D721Med (cell line): ENCODE measurements at places on chromosomes 1 and 21.

DNA sequence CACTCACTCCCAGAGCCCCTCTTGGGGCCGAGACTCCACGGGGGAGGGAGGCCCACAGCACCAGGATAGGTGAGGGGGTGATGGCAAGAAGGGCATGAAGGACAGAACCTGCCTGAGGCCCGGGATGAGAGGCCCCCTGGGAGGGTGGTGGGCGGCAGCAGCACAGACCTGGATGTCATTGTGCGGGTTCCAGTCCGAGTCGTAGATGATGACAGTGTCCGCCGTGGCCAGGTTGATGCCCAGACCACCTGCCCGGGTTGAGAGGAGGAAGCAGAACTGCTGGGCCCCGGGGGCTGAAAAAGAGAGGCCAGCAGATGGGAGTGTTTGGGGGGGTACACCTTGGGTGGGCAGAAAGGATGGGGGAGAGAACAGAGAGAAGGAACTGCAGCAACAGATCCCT is 50.1 kb downstream of the CHD5 start:
- no peak for DNase-seq

DNA sequence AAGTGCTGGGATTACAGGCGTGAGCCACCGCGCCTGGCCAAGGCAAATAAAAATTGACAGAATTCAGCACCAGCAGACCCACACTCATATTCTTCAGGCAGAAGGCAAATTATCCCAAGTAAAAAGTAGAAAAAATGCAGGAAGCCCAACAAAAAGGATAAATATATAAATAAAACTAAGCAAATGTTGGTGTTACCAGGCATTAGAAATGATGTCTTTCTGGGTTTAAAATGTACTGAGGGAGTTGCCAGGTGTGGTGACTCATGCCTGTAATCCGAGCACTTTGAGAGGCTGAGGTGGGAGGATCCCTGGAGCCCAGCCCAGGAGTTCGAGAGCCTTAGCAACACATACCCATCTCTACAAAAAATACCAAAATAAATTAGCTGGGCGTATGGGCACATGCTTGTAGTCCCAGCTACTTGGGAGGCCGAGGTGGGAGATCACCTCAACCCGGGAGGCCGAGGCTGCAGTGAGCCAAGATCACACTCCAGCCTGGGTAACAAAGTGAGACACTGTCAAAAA is 6.3 kb downstream of the INTS11 start:
- DNase-seq: no peak

DNA sequence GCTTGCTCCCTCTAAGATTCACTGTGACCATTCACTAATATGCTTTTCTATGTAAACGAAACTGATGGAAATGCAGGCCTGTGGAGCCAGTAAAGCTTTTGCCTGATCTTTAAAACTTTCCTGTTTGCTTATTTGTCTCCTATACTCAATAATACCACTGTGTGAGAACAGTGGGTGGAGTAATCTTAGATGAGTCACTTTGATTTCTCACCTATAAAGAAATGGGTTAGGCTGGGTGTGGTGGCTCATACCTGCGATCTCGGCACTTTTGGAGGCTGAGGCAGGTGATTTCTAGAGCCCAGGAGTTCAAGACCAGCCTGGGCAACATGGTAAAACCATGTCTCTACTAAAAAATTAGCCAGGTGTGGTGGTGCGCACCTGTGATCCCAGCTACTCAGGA is 70.8 kb downstream of the RWDD3 start:
- DNase-seq: no peak

- DNase-seq: no peak
Measured at GRCh38 chr1:178048426-178048825, 45.5 kb upstream of the RASAL2 start.

- no peak for DNase-seq
Measured at GRCh38 chr1:29901624-29902325, 665.5 kb downstream of the PTPRU start.

- no peak for DNase-seq
Measured at GRCh38 chr21:33948096-33948950, 32.7 kb upstream of the ATP5PO start.

GRCh38 chr1:204923201-204923600 is 52.5 kb downstream of the NFASC start:
- no peak for DNase-seq

GRCh38 chr21:45026826-45027225 is 47.6 kb upstream of the ADARB1 start:
- DNase-seq: no peak

DNA sequence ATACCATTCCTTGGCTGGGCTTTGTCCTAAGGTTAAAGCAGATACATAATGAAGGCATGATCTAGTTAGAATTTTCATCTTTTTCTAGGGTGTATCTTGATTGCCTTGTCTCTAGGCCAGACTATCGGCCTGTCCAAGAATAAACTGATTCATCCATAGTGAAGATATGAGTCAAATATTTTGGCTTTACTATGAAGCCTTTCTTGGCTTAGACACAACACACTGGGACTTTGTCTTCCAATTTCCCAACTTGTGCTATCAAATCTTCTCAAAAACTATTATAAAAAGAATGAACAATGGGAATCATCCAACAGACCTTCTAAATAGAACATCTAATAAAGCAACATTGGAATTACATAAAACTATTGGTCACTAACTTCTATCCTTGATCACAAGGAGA is 64.8 kb downstream of the WARS2 start:
- DNase-seq: no peak

- no peak for DNase-seq
Measured at GRCh38 chr1:58885998-58886397, 102.2 kb upstream of the JUN start.

DNA sequence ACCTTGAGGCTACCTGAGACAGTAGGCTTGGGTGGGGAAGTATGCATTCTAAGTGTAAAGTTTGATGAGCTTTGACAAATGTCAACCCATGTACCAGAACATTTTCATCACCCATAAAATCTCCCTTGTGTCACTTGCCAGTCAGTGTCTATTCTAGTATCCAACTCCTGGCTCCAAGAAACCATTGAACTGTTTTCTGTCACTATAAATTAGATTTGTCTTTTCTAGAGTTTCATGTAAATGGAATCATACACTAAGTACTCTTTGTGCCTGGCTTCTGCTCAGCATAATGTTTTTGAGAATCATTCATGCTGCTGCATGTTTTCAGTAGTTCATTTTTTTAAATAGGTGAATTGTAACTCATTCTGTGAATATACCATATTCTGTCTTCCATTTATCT is 165.4 kb downstream of the DNM3 start:
- DNase-seq: no peak

GRCh38 chr1:63548877-63549276 is 25.6 kb downstream of the EFCAB7 start:
- no peak for DNase-seq

GRCh38 chr1:28591708-28592320 is at the start of gene RAB42:
Gene RAB42, plus strand, starts transcription at chr1:28592265. Its CDS starts 247 bp downstream, at chr1:28592512.
- DNase-seq: peak; percentile 60

DNA sequence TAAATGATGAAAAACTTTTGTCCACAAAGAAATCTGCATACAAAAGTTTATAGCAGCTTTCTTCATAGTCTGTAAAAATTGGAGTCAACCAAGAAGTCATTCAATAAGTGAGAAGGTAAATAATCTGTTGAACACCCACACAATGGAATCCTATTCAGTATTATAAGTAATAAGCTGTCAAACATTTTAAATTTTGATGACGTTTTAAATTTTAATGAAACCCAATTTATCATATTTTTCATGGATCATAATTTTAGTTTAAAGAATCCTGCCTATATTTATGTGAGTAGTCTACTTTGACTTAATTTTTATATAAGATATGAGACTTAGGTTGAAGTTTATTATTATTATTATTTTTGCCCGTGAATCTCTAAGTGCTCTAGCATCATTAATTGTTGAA is 20.0 kb downstream of the OR10J1 start:
- DNase-seq: no peak

- DNase-seq: no peak
Measured at GRCh38 chr1:55382806-55383305, 167.7 kb upstream of the USP24 start.

DNA sequence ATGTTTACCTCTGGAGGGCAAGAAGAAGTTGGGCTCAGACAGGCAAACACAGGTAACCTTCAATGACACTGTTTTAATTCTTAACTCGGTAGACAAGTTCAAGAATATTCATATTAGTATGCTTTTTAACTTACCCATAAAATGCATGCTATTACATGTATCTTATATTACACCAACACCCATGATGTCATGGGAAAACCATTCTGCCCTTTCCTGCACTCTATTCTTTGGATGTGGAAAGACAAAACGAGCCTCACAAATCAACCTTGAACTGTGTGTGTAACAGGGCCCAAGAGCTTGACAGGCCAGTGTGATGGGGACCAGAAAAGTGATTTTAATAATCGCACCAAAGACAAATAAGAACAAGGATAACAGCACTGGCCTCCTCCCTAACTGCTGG is 22.6 kb upstream of the RAP1GAP start:
- no peak for DNase-seq

- DNase-seq: no peak
Measured at GRCh38 chr1:65632235-65632634, 160.5 kb upstream of the PDE4B start.

- DNase-seq: no peak
Measured at GRCh38 chr1:183219616-183220009, 33.5 kb downstream of the LAMC2 start.

- no peak for DNase-seq
Measured at GRCh38 chr1:37944816-37945215, 2.0 kb downstream of the INPP5B start.

- no peak for DNase-seq
Measured at GRCh38 chr1:64474665-64475439, 4.9 kb downstream of the CACHD1 start.

- no peak for DNase-seq
Measured at GRCh38 chr1:43994071-43994470, 2.7 kb downstream of the CCDC24 start.

DNA sequence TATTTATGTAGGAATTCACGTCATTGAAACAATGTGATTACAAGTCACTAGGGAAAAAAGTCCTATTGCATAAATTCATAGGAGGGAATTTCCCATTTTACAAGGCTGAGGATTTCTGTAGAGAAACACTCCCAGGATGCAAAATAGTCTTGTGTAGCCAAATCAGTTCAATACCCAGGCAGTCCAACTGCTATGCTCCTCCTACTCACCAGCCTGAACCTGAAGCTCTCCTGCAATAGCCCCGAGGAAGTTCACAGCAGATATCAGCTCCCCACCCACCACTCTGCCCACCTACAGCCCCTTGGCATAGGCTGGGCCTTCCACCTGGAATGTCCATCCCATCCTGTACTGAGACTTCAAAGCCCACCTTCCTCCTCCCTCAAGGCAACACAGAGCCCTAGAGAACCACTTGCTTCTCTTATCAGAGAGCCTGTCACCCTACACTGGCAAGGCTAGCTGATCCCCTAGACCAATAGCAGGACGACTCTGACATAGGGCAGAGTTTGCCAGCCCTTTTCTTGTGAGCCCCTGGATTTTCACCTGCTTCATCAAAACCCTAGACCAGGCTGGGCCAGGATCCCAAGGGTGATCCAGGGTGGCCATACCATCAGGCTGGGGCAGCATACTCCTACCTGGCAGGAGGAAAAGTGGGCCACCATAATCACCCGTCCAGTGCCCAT is 1.5 kb downstream of the LSS start:
- DNase-seq: no peak

- DNase-seq: no peak
Measured at GRCh38 chr1:200231787-200232231, 178.0 kb downstream of the ZNF281 start.

GRCh38 chr1:236137285-236137852 is 5.0 kb upstream of the GPR137B start:
- DNase-seq: no peak

DNA sequence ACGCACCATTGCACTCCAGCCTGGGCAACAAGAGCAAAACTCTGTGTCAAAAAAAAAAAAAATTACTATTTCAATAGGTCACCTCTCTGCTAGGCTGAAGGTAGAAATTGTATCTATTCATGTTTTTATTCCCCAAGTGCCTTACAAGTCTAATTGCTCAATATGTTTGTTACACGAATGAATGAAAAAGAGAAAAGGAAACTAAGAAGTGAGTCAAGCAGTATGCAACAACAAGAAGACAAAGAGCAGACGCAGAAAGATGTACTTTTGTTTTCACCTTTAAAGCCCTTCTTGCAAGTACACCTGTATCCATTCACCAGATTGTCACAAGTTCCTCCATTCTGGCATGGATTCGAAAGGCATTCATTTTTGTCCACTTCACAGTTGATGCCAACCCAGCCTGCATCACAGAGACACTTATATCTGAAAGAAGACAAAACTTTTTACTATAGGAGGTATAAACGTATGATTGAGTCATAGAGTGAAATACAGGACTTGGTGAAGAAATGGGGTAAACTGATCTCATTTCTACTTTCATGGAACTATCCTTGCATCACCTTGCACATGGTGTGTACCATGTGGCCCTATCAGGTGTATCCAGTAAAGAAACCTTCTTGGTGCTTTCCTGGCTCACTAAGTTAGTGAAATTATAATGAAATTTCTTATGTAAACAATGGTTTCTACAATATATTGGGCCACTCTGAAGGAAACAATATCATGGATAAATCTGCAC is 57.1 kb upstream of the ADAM30 start:
- DNase-seq: no peak

DNA sequence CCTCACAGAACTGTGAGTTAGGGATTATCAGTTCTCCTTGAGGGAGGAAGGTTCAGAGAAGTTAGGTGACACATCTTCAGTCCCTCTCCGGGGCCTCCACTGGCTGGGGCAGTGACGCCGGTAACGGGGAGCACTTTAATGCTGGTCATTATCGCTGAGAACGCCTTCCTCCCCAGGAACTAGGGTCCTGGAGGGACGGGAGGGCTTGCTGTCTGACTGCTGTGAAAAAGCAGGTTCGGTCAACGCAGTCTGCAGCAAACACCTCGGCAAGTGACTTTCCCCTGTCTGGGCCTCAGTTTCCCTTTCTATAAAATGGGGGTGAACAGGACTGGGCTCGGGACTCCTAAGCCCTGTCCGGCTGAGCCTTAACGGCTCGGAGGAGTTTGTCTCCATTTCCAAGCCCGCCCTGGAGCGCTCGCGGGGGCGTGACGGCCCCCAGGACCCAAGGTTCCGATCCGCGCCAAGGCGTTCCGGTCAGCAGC is 341 bp upstream of the TMEM61 start:
- DNase-seq: no peak

- DNase-seq: no peak
Measured at GRCh38 chr21:14870853-14871149, 194.0 kb downstream of the NRIP1 start.

DNA sequence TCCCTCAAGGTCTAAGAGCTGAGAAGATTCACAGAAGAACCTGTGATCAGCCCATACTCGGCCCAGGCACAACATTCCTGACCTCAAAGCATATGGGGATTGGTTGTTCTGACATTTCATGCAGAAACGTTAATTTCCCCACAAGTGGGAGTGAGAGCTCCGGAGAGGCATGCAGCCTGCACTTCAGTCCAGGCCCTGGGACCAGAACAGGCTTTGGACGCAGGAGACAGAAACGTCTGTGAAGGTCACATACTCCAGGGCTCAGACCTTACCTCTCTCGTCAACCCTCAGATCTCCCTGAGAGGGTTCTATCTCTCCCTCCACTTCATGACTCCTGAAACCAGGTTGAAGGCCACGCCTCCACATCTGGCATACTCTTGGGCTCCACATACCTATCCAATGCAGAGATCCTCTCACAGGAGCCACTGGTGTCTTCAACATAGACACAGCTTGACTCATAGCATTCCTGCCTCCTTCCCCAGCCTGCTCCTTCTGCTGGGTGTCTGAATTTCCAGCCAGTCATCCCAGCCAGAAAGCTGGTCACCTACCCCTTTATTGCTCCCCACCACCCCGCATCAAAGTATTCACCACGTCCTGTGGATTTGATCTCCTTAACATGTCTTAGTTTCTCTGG is 149.2 kb downstream of the OMA1 start:
- DNase-seq: no peak

GRCh38 chr1:33045814-33046213 is 9.1 kb upstream of the AK2 start:
- DNase-seq: no peak
